ENCODE measurements at places on chromosomes 3 and 15.

DNA sequence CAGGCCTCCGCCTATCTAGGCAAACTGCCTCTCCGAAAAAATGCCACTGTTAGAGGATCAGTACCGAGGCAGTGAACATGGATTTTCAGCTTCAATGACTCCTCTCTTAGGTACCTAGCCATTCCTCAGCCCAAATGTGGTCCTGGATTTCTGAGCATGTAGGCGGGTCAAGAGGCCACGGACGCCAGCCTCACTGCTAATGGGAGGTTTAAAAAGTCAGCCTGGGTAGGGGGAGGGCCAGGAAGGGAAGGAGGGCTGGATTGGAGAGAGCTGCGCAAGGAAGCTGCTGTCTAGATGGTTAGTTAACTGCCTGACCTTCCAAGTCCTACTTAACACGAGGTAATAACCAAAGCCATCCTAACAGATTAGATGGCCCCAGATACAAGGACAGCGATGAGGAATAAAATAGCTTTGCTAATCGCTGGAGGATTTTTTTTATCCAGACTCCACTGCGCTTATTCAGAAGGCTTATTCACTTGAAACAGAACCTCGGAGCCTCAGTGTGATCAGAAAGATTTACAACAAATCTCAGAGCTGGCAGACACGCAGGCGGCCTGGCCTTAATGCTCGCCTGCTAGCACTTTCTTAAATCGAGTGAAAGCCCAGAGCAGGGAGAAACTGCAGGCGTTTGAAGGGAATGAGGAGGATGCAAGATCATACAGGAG lies 34.3 kb downstream of the TLE3 start:
- DNase-seq = no peak

DNA sequence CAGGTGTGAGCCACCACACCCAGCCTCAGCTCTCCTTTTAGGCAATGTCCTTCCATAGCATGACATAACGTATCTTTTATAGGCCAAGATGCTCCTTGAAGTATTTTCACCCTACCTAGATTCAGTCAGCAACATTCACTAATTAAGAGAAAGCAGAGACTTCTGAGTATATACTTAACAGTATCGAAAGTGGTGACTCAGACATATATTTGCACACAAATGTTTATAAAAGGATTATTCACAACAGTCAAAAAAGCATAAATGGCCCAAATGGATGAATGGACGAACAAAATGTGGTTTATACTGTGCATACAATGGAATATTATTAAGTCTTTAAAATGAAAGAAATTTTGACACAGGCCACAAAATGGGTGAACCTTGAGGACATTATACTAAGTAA lies 108.6 kb downstream of the ZNF385D start:
- DNase-seq = no peak

- no peak for DNase-seq
These were observed 6.6 kb upstream of the RAB11A start for GRCh38 chr15:65862682-65863081.

- no peak for DNase-seq
These were observed 145.1 kb downstream of the TP63 start for GRCh38 chr3:189776149-189776824.

- DNase-seq = no peak
These were observed 82.5 kb downstream of the NEK11 start for GRCh38 chr3:131109156-131109555.

DNA sequence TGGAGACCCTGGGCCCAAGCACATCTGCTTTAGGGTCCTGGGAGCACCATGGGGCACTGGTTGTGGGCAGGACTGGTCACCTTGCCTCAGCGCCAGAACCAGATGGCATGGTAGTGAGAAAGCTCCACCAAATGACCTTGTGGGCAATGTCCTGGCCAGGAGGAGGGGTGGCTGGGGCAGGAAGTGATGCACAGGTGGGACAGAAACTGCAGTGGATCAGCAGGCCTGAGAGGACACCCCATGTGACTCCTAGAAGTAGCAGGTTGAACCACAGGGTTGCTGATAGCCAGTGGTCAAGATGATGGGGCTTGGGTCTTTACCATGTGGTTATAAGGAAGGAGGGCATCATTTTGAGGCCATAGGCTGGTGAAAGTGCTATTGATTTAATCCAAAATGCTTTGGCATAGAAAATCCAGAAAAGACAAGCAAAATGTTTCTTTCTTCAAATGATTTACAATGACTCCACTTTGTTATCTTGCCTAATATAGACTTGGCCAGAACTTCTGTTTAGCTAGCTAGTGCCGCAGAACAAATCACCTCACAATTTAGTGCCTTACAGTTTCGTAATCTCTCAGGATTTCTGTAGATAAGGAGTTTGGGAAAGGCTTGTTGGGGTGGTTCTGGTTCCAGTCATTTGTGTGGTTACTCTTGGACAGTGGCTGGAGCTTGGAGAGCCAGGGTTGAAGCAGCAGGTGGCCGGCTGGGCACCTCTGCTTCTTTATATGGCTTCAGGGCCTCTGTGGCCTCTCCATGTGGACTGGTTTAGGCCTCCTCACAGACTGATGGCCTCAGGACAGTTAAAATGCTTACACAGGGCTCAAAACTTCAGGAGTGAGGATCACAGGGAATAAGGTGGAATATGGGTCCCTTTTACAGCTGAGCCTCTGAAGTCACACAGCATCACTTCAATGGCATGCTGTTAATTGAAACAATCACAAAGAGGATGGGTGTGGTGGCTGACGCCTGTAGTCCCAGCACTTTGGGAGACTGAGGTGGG lies 27.5 kb downstream of the TMEM158 start:
- no peak for DNase-seq

GRCh38 chr3:149763565-149764195 lies 11.4 kb upstream of the COMMD2 start:
- DNase-seq = no peak

DNA sequence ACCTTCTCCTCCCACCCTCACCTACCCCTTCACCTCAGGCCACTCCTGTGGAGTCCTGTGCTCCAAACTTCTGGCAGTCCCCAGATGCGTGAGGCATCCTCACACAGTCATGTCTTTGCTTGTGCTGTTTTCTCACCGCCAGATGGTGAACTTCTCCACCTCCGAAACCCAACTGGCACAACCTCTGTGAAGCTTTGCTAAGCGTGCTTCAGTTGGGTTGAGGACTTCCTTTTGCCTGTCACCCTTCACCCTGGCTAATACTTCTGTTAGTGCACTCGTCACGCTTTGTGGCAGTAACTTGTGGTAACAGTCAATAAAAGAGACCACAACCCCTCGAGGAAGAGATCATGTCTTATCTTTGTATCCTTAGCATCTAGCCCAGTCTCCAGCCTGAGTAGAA lies 42.0 kb upstream of the SKOR1 start:
- DNase-seq = no peak

DNA sequence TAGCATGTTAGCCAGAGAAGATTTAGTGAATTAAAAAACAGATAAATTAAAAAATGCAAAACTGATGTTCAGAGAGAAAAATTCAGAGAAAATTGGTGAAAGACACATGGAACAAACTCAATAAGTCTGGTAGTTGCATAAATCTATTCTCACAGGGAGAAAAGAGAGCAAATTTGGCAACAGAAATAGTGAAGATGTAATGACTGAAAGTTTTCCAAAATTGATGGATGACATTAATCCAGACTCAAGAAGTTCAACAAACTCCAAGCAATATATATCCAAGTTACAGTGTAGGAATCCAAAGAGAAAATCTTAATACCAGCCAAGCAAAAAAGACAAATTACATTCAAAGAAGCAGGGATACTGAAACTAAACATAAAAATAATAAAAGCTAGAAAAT lies 302.7 kb upstream of the ARPP21 start:
- DNase-seq = no peak

- DNase-seq = no peak
These were observed 181.8 kb downstream of the MAGI1 start for GRCh38 chr3:65856907-65857306.

DNA sequence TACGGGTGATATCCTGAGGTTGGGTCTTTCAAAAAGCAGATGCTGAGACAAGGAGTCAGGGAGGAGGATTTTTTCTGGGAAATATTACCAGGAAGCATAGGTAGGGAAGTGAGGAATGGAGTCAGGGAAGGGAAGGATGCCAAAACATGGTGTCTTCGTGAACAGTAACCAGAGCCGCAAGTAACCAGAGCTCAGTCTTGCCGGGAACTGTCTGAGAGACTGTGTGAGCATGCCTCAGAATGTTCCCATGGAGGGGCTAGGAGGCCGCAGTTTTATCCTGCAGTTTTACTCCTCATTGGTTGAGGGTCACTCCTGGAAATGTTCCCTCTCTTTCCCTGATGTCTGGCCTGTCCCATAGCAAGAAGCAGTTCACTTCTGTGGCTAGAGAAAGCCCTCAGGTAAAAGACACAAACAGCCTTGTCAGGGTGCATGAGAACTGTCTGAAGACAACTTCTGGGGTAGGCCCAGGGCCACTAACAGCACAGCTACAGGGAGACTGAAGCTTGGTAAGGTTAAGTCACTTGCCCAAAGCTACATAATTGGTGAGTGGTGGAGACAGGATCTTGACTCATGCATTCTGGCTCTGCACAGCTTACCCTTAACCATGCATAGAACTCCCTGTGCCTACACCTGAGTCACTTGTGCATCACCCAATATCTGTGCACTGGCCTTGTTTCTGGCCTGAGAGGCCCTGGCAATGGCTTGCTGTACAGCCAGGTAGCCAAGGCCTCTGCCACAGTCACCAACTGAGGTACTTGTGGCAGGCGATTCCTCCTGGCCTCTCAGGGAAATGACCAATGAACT lies 76.3 kb upstream of the FRMD4B start:
- DNase-seq = no peak

GRCh38 chr3:161054860-161055604 lies 50.1 kb downstream of the B3GALNT1 start:
- DNase-seq = no peak

GRCh38 chr3:10192953-10193691 lies 28.4 kb downstream of the IRAK2 start:
- DNase-seq = no peak

GRCh38 chr3:41742121-41742520 lies 219.8 kb downstream of the ULK4 start:
- no peak for DNase-seq

DNA sequence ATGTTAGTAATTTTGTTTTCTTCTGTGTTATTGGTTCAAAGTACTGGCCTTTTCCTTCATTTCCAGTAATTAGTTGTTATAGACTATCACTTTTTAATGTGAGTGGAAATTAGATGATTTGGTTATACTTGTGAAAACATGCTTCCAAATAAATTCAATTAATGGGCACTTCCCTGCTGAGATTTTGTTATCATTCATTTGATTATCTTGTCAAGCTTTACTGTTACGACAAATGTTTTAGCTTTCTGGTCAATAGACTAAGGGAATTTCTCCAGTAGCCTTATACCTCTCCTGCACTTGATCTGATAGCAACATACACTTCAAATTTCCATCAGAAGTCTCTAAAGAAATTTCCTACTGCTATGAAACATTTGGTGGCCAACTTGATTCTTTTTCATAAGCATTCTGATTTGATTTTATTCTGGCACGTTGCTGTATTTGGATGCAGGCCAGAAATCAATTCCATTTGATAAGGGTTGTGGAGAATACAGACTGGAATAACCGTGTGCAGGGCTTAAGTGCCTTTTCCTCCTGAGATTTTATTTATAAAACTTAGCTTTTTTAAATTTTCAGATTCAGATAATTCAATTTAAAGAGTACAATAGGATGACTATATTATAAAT lies 573.8 kb upstream of the NAALADL2 start:
- no peak for DNase-seq

- no peak for DNase-seq
These were observed 498 bp upstream of the SEMA4B start for GRCh38 chr15:90200534-90201129.

- DNase-seq = no peak
These were observed 118.6 kb upstream of the NR2E3 start for GRCh38 chr15:71691458-71692417.

GRCh38 chr3:14126887-14127505 lies 2.1 kb downstream of the TMEM43 start:
- no peak for DNase-seq

All from omental fat pad (tissue), 4 donors.